ENCODE measurements at places on chromosomes 2 and 18. TPM values are rescaled to one million over a fixed set of nuclear protein-coding genes. Genes with fewer than 3 reads are reported as not detected.

The TMEM178A gene
- total RNA-seq = 0.14 TPM

The FAM124B gene
- not detected for total RNA-seq

The ABCB11 gene
- total RNA-seq = 0.01 TPM

The IKZF2 gene
- 0.29 TPM for total RNA-seq

The GALNT13 gene
- 9.9 TPM for total RNA-seq

The CCDC68 gene
- 3.8 TPM for total RNA-seq

The MC2R gene
- not detected for total RNA-seq

The ZFAND2B gene
- total RNA-seq = 19.9 TPM

The CYRIA gene
- 0.14 TPM for total RNA-seq

The ZNF892 gene
- 0.17 TPM for total RNA-seq

The PLCD4 gene
- 0.59 TPM for total RNA-seq

The FBXO15 gene
- 0.72 TPM for total RNA-seq

The EVX2 gene
- total RNA-seq = not detected

The CASP10 gene
- 2.5 TPM for total RNA-seq

The FNDC4 gene
- 5.3 TPM for total RNA-seq

The TXNDC2 gene
- 0.10 TPM for total RNA-seq

The GCG gene
- total RNA-seq = not detected

The INHBB gene
- 18.7 TPM for total RNA-seq

The SERPINB10 gene
- not detected for total RNA-seq

The CLEC4F gene
- not detected for total RNA-seq

The METTL21A gene
- 29.9 TPM for total RNA-seq

The POTEE gene
- 0.03 TPM for total RNA-seq

The IL36RN gene
- 0.14 TPM for total RNA-seq

The NMUR1 gene
- total RNA-seq = not detected

The FOXD4L1 gene
- 0.40 TPM for total RNA-seq

The CMPK2 gene
- 1.1 TPM for total RNA-seq

The LINC00305 gene
- total RNA-seq = not detected
